ENCODE measurements at places on chromosomes 6 and 20. TPM values are rescaled to one million over a fixed set of nuclear protein-coding genes. Genes with fewer than 3 reads are reported as not detected.

DNA sequence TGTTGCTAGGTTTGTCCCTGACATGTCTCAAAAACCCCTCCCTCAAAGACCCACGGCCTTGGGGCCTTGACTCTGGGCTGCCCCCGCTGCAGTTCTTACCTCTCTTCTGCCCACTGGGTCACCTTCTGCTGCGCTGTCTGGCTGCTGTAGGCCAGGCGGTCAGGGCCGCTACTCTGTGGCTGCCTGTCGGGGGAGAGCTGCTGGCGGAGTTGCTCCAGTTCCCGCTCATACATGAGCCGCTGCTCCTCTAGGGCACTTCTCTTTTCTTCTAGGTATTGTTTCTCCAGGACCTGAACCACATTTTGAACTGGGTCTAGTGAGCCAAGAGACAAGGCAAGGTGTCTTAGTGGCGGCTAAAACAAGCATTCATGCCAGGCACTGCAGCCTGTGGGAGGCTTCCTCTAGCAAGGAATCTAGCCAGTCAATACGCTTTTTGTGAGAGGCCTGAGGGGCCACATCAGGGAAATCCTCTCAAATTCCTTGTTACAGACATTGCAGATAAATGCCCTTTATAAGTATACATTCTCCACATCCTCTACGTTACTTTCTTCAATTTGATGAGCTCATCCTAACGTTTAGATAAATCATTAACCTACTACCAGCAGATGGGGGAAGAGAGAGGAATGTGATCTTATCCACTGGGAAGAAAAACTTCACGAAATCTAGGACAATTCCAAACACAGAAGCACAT is 110.3 kb upstream of the NUP153 start:
- no peak for DNase-seq

- no peak for DNase-seq
Observed at GRCh38 chr20:917416-917815, 1.3 kb upstream of the ANGPT4 start.

DNA sequence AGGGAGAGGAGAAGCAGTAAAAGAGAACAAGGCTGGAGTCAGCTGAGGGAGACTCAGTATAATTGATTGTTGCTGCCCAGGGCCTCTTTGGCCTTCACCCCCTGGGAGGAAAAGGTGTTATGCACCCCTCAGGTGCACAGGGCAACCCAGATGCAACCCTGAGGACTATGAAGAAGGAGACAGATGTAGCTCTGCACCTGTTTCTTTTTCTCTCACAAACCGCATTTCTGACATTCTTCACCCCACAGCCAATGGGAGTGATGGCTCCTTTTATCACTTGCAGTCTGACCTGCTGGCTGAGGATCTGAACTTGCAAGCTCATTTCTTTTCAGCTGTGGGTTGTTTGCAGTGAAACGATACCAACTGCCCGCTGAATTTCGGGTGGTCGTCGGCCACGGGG is 64.1 kb upstream of the F13A1 start:
- DNase-seq: no peak

DNA sequence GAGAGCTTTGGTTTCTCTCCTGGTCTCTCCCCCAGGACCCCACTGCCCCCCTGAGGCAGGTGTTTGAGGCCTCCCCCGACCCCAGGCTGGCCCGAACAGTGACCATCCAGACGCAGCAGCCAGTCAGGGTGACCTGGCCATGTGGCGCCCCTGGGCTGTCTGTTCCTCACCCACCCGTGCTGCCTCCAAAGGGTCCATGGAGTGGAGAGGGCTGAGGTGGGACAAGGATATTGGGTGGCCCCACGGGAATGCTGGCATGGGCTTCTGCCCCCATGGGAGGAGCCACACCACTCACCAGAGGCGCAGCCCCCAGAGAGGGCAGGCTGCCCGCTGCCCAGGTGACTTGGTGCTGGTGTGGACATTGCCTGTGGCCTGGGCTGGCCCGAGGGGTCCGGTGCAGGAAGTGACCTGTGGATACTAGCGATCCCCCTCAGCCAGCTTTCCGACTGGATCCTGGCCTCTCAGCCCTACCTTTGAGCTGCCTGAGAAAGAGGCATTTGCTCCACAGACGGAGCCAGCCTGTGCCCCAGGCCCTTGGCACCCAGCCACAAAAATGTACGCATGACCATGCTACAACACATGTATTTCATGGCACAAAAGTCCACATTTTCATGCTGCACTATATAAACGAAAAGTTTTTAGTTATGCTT is 50.8 kb downstream of the BCAS4 start:
- DNase-seq: no peak

DNA sequence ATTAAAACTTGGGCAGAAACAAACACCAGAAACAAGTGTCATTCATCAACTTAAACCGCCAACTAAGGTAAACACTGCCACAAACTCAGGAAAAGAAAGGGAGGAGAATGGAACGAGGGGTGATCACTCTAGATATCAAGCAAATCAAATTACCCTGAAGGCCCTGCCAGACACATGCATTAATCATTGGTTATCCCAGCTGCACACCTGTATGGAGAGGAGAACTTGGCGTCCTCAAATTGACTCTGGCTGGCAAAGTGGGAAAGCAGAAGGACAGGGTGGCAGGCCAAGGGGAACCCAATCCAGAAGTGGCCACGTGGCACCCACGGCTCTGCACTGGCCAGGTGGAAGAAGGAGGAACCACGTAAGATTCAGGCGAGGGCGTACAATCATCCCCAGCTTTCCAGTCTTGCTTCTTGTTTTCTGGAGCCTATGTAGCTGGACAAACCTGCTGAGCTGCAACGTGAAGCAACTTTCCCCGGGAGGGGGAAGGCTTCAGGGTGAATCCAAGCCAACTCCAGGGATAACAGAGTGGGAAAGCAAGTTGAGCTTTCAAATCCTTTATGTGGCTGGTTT is 156.2 kb upstream of the JARID2 start:
- no peak for DNase-seq

- no peak for DNase-seq
Observed at GRCh38 chr6:165481921-165482320, 172.5 kb upstream of the C6orf118 start.

GRCh38 chr20:25683050-25683449 is 13.6 kb downstream of the ZNF337 start:
- no peak for DNase-seq

- no peak for DNase-seq
Observed at GRCh38 chr6:436308-437036, 44.9 kb downstream of the IRF4 start.

DNA sequence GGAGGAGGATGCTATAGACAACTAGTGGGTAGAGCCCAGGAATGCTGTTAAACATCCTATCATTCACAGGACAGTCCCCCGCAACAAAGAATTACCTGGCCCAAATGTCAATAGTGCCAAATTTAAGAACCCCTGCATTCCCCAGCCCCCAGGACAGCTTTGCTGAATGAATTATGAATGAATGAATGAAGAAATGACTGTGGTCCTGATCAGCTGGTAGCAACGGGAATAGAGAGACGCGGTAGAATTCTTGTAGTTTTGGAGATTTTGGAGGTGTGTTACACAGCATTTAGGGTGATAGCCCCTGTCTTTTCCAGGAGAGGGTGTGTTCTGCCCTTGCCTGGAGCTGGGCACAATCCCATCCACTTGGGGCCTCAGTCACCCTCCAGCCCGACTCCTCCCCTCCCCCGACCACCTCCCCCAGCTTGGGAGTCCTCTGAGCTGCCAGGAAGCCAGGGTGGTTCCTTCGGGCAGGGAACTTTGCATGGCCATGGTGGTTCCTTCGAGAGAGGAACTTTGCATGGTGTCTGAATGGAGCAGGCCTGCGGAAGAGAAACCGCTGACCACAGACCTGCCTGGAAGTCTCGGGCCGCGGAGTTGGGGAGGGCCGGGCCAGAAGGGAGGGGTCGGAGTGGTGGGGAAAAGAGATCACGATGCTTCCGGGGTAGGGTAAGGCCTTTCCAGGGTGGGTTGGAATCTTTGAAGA is 1.0 kb upstream of the HCK start:
- no peak for DNase-seq

DNA sequence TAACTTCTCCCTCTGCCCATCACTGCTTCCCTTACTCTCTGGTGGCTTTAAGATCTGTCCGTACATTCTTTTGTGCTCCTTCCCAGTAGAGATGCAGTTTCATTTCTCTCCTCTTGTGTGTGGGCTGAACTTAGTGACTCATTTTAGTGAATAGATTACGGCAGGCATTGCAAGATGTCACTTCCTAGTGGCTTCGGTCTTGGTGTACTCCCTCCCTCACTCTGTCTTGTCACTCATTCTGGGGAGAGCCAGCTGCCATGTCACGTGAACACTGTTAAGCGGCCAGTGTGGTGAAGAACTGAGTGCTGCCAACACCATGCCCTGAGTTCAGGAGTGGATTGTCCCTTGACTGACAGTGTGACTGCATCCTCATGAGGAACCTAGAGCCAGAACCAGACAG is 115.9 kb downstream of the OTOR start:
- no peak for DNase-seq

GRCh38 chr6:168737481-168737880 is 296.5 kb downstream of the SMOC2 start:
- no peak for DNase-seq

DNA sequence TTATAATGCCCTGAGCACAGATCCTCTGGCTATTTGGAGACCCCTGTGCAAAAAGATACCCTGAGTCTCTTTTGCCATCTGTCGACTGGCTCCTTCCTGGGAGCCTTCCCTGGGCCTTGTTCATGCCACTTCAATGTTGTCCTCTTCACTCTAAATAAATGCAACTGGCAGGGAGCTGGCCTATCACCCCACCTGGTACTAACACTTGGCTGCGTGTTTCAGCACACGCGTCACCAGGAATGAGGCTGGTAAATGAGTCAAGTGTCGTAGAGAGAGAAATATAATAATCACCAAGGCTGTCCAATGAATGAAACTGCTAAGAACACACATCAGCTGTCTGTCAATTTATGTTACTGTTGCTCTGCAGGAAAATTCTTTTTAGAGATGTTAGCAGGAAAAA is 374.6 kb upstream of the JARID2 start:
- DNase-seq: no peak

DNA sequence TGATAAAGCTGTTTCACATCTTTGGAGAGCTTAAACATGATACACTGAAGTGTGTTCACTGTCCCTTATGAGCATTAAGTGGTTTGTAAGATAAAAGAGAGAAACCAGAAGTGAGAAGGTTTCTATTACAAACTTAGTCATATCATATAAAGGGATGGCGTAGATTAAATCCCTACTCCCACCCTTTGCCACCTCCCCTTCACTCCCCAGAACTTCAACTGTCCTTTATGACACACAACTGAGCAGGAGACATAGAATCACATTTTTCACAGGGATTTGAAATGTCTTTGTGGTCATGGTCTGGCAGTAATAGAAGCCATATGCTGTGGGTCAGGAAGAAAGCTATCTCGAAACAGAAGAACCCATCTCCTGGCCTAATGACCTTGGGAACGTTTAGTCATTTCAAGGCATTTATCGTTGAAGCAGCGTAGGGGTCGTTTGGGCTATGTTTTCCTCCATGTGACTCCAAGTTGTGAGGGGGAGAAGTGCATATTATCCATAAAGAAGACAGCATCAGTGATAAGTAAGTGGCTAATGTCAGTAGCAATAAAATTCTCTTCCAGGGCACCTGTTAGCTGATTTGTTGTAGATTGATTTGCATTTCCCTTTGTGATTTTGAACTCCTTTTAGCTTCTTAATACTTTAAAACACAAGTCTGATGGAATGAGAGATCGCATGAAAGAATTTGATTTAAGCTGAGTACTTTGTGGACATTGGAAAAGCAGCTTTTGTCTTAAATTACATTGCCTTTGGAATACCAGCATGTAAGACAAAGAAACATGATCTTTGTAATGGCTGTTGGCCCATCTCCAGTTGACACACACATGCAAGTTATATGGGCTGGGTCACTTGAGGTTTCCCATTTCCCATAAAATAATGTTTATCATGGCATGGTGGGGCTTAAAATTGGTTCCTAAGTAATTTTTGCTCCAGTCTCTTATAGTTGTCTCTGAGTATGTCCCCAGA is 501.5 kb upstream of the FLRT3 start:
- DNase-seq: no peak

DNA sequence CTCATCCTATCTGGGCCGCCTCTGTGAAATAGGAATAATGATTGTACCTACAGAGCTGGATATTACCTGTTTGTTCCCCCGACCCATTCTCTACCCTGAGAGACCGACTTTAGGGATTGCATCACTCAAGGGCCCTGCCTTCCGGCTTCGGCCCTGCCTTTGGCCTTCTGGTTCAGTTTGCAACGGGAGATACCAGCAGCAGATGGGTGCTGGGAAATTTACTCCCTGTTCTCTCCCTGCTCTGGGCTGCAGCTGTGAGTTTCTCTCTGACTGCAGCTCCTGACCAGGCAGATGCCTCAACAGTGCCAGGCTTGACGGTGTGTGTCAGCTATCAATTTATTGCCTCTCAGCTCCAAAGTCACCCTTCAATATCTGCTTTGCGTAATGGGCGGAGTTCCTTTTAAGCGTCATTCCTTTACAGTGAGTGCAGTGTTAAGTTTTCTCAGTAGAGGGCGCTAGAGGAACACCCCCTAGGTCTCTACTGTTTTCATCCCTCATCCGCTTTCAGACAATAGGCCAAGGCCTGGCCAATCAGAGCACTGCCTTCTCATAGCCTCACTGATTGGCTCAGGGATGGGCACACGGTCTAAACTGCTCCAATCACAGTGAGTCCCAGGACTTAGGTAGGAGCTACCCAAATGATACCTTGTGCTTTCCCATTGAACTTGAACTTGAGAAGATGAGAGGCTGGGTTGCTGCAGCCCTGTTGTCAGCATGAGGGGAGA is 30.0 kb downstream of the KCNG1 start:
- no peak for DNase-seq

- no peak for DNase-seq
Observed at GRCh38 chr6:137769797-137770362, 97.2 kb upstream of the TNFAIP3 start.

- no peak for DNase-seq
Observed at GRCh38 chr20:61320691-61321425, 68.8 kb downstream of the CDH4 start.

CLPSL2 gene
- not detected for total RNA-seq

HLA-DMB gene
- total RNA-seq: 14.5 TPM

BEND6 gene
- total RNA-seq: not detected

MYL9 gene
- total RNA-seq: 313 TPM

BMP6 gene
- 2.9 TPM for total RNA-seq

BPIFA1 gene
- not detected for total RNA-seq

C6orf52 gene
- total RNA-seq: not detected

Data from esophagus squamous epithelium (tissue), 5 donors.